T-helper 2 cell (primary cell): ENCODE measurements at places on chromosomes 6 and 20.

- no peak for DNase-seq
These were observed 34.6 kb upstream of the PNPLA1 start for GRCh38 chr6:36235309-36235708.

DNA sequence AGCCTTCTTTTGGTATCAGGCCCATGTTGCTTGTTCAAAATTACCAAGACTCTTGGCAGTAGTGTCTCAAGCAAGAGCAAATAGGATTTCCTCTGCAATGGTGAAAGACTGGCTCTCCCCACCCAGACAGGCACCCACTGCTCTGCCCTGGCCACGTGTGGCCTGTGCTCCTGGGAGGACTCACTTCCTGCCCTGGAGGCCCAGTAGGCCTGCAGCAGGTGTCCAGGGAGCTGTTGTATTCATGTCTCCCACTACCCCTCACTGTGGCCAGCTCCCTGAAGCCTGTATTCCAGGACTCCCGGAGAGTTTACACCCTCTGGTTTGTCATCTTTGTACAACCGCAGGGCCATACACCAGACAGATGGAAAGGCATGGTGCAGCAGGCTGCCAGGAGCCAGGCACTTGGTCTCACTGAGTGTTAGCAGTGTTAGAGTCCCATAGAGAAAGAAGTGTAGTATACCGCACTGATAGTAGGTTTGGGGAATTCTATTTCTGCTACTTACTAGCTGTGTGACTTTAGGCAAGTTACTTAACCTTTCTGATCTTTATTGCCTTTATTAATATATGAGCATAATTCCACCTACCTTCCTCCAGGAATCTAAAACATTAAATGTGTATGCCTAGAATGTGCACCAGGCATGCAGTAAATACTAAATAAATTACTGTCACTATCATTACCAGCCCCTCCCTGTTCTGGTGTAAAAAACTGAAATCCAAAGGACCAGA is 159.7 kb downstream of the TMEM242 start:
- no peak for DNase-seq

GRCh38 chr6:34806738-34807453 is 15.0 kb downstream of the BLTP3A start:
- no peak for DNase-seq

GRCh38 chr20:47995661-47996060 is 210.4 kb upstream of the SULF2 start:
- no peak for DNase-seq

GRCh38 chr6:36139991-36140710 is 9.8 kb downstream of the MAPK13 start:
- DNase-seq, result peak; percentile 59

DNA sequence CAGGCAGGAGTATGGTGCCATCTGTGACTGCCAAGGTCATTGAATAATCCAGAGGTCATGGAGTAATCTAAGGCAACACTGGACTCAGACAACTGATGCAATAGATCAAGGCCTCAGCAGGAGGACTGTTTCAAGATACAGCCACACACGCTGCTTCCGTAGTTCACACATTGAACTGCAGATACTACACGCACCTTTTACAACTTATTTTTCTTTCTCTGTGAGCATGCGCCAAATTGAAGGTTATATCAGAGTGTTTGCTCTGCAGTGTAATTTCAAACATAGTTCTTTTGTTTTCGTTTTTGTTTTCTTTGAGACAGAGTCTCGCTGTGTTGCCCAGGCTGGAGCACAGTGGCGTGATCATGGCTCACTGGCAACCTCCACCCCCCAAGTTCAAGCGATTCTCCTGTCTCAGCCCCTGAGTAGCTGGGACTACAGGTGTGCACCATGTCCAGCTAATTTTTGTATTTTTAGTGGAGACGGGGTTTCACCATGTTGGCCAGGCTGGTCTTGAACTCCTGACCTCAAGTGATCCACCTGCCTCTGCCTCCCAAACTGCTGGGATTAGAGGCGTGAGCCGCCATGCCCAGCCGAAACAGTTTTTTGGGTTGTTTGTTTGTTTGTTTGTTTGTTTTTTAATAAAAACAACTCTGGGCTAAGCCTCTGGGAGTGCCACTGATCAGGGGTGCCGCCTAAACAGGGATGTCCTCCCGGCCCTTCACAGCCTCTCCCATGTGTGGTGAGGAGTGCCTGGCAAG is 96.6 kb upstream of the NAA20 start:
- no peak for DNase-seq

DNA sequence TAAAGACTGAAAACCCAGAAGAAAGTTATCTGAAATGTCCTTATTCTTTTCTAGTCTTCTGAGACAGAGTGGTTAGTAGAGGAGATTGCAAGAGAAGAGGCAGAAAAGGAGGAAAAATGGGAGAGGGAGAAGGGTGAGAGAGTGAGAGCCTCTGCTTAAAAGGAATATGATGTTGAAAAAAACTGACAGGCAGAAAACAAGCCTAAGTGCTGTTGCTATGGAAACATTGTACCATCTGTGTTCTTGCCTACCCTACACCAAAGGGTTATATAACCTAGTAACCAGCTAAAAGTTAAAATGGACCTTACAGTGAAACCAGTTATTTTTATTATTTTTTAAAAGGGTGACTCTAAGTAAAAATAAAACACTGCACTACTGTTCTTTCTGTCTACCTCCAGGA is 28.3 kb upstream of the SH3BGRL2 start:
- DNase-seq, result no peak

DNA sequence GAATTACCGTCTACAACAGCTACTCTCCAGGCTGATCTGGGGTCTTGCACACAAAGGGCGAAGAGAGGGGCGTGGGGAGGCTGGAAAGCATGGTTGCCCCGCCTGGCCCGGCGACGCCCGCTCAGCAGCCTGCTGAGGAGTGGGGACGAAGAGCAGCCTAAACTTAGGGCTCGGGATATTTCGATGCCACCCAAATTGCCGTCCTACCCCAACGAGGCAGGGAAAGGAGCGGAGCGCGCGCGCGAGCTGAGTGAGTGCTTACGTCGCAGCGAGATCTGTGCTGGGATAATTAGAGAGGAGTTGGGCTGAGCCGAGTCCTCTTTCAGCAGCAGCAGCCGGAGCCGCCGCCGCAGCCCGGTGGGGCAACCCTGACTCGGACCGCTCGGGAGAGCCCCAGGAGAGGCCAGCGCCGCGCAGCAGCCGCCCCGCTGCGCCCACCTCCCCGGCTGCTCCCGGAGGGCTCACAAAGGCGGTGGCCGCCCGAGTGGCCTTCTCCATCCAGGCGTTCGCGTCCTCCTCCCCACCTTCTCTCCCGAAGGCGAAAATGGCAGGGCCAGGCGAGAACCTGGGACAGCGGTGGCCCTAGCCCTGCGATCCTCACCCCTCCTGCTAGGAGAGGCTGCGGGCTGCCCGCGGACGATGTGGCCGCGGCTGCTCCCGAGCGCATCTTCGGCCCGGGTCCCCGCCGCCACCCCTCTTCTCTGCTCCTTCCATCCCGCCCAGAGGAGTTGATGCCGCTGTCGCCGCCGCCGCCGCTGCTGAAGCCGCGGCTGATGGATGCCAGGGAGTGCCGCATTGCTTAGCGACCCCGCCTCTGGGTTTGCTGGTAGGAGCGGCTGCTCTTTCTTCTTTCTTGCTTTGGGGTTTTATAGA is at the start of gene CLVS2:
TSS of gene CLVS2 (plus strand) at position 315 of the 873 bp plus-strand sequence. CDS start 1,543 bp downstream, outside the sequence.
- DNase-seq, result no peak

DNA sequence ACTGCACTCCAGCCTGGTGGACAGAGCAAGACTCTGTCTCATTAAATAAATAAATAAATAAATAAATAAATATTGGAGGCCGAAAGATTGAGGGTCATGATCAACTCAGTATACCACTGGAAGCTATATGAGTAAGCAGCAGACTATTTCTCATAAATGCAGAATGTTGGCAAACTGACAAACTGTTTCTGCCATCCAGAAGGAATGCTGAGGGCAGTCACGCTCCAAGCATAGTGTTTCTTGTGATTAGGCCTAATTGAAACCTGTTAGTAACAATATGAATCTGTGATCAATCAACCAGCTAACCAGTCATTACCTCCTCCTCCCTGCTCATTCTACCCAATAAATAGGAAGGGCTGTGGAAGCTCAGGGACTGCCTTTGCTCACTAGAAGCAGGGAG is 15.2 kb upstream of the KCNK15 start:
- DNase-seq, result no peak

DNA sequence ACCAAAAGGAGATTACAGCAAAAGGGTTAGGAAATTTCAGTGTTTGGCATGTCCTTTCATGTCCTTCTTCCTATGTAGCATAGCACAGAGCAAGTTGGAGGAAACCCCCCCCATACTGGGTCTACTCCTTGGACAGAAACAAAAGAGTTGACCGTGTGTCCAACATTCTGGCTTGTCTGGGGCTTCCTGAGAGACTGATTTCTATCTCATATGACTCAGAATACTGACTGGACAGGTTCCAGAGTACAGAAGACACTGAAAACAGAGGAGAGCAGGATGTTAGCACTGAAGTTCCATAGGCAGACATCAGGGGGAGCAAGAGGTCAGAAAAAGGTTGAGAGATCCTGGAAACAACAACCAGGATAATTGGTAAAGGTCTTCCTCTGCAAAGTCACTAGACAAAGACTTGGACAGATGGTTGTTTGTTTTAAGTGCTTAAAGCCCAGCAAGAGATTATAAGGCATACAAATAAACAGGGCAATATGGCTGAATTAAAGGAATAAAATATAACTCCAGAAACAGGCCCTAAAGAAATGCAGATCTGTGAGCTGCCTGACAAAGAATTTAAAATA is 48.4 kb downstream of the USP49 start:
- no peak for DNase-seq

- peak; percentile 77 for DNase-seq
These were observed 42.8 kb upstream of the HFE start for GRCh38 chr6:26044140-26045064.

DNA sequence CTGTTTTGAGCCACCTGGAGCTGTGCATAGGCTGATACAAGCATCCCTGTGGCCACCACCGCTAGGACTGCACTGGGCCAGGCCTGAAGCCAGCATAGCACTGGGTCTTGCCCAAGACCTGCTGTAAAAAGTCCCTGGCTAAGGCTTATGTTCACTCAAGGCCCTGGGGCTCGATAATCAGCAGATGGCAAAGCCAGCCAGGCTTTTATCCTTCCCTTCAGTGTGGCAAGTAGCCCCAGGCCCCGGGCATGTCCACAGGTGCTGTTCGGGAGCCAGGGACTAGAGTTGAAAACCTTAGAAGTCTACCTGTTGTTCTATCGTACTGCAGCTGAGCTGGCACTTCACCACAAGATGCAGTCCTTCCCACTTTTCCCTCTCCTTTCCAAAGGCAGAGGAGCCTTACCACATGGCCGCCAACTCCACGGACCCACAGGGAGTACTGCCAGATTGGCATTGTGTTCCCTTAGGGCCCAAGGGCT is 226.4 kb upstream of the ZNF217 start:
- DNase-seq, result no peak

DNA sequence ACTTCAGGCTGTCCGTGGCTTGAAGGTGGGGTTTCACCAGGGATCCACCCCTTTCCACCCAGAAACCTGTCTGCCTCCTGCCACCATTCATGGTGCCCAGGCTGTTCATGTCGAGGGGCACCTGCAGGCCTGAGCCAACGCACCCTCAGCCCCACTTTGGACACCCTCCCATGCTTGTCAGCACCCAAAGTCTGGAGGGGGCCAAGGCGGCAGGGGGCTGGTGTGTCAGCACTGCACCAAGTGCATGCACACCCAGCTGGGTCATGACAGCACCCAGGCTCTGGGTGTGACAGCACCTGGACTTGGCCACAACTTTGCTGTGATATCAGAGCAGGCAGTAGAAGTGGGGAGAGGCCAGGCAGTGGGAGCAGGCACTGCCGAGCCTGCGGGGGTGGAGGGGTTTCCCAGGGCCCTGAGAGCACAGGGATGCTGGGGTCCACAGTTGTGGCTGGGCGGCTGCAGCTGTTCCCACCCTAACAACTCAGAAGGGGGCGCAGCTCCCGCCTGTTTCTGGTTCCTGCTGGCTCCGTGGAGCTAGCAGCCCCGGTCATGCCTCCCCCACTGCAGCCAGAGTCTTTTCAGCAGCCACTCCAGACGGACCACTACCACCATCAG is 33.3 kb upstream of the GRM4 start:
- no peak for DNase-seq

DNA sequence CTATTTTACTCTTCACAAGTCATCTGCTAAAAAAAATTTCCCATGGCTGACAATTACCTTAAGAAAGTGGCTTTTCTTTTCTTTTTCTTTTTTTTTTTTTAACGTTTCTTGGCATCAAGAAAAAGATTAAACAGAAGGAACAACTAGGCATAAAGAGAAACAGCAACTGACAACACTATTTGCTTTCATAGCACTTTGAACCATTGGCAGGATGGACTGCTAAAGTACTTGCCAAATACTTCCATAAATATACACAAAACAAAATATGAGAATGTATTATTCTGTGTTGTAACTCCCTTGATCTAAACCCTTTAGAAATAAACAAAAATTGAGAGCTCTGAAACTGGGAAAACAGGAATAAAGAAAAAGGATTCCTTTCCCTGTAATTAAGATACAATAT is 20.0 kb upstream of the PLN start:
- no peak for DNase-seq

DNA sequence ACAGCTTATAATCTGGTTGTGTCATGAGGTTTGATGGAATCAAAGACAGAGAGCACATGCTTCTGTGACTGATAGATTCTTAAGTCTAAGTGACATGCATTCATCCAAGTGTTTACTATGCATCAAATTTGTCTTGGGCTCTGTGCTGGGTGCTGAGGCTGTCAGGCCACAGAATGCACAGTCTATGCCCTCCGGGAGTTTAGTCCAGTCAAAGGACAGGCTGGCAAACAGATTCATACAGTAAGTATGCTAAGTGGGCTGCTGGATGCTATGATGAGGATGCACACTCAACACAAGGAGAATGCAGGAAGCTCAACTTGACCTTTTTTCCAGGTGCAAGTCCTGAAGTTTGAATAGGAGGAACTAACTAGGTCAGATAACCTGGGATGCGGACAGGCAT is 146.7 kb downstream of the UST start:
- DNase-seq, result no peak

DNA sequence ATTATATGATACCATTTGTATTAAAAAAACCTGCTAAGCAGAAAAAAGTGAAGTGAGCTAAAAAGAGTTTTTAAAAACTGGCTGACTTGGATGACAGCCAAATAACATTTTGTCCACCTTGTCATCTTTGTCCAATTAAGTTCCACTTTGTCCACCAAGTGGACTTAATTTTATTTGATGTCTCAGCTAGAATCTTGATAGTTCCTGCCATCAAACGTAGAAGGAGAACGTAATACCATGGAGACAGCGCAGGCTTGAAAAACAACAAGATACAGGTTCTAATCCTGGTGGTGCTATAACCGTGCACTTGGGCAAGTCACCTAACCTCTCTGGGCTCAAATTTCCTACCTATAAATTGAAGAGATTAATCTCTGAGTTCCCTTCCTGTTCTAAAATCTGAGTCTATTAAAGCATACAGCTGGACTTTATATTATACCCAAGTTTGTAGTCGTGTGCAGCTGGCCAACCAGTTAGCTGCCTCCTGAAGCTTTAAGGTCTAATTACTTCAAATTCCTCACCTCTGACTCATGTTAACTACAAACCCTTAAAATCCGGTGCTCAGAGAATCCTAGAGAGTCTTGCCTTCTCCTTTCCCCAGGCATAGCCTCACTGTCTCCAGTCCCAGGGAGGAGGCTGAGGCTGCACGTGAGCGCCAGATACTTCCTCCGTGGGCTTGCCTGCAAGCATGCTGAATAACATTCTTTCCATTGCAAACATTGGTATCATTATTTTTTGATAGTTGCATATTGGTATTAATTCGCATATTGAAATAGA is 16.8 kb downstream of the TMEM244 start:
- no peak for DNase-seq
